Esophagus mucosa (tissue), 1 donor: ENCODE measurements at places on chromosomes 16 and 17. TPM values are rescaled to one million over a fixed set of nuclear protein-coding genes. Genes with fewer than 3 reads are reported as not detected.

Gene RGS11
- 0.92 TPM for total RNA-seq

Gene C16orf86
- 0.84 TPM for total RNA-seq

Gene ABCC12
- not detected for total RNA-seq

Gene SERPINF2
- 2.7 TPM for total RNA-seq

Gene KRTAP4-4
- total RNA-seq = not detected
